ENCODE measurements at places on chromosomes 16 and 17.

DNA sequence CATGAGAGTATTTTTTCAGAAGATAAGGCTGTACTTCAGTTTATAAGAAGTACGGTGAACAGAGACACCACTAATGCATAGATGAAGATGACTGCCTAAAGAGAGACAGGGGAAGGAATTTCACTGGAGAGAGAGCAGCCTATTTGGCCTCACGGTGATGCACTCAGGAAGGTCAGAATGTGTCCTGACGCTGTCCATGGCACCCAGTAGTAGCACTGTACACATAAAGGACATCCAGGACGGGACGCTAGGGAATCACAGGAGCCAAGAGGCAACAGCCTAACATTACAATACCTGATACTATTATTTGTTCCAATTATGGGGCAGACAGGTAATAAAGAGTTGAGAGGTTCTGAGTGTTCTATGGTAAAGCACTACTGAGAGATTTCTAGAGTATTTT, 24.9 kb upstream of the LRRC37A start:
- no peak for DNase-seq

GRCh38 chr17:57354673-57355072, 98.3 kb downstream of the MSI2 start:
- DNase-seq = no peak

DNA sequence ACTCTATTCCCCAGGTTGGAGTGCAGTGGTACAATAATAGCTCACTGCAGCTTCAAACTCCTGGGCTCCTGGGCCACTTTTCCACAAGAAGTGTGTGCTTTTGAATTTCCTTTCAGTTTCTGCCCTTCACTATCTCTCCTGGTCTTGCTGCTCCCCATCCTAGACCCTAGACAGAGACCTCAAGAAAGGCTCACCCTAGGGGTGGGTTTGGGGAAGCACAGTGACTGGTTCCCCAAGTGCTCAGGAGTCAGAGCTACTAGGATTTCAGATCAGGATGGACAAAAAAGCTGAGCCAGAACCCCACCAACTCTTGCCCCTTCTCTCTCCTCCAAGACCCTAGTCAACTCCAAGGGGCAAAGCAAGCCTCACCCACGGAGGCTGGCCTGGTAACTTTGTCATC, 1.6 kb upstream of the SEBOX start:
- no peak for DNase-seq

- no peak for DNase-seq
Observed at GRCh38 chr16:84563786-84564420, 54.0 kb downstream of the COTL1 start.

GRCh38 chr16:23650674-23651416, 9.6 kb downstream of the DCTN5 start:
- DNase-seq = no peak

DNA sequence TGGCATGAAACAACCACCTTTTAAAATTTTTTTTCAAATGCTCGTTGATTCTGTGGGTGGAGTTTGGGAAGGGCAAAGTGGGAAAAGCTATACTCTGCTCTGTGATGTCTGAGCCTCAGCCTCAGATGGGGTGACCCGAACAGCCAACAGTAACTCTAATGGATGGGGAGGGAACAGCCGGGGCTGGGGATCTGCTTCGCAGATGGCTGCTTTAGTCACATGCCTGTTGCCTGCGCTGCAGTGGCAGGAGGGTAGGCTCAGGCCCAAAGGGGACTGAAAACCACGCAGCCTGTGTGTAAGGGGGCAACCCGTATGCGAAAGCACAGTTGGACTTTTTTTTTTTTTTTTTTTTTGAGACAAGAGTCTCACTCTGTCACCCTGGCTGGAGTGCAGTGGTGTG, 14.9 kb upstream of the MAPK3 start:
- DNase-seq = no peak

DNA sequence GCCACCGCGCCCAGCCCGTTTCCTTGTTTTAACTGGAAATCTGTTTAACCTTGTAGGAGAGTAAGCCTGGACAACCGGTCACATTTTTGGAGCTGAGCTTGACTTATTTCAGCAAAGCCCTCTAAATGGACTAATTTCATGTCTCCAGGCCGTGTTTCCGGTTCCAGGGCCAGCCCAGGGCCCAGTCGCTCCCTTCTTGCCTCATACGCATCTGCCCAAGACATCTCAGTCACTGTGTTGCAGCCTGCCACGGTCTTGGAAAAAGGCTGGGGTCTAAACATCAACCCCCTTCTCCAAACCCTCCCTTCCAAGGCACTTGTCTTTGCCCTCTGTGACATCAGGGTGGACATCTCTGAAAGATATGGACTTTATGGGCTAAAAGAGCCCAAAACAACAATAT, 18.9 kb downstream of the PLEKHG4 start:
- no peak for DNase-seq

- no peak for DNase-seq
Observed at GRCh38 chr16:85314512-85314971, 202.3 kb upstream of the CIBAR2 start.
